ENCODE measurements at places on chromosomes 4 and X. TPM values are rescaled to one million over a fixed set of nuclear protein-coding genes. Genes with fewer than 3 reads are reported as not detected.
A peak's percentile ranks its signal among the peaks of the same experiment; 100 is the strongest.

MAGIX gene
- total RNA-seq = 4.7 TPM

CXCL6 gene
- total RNA-seq = 1.4 TPM

BTK gene
- 1.0 TPM for total RNA-seq

GAGE13 gene
- not detected for total RNA-seq

PRRG3 gene
- not detected for total RNA-seq

MAGEB17 gene
- total RNA-seq = not detected

SYN1 gene
- 0.16 TPM for total RNA-seq

WDR44 gene
- 12.0 TPM for total RNA-seq

RAB41 gene
- total RNA-seq = not detected

- no peak for ATAC-seq
These were observed 13.9 kb upstream of the MPP1 start for GRCh38 chrX:154818916-154819770.

- peak; percentile 60 for ATAC-seq
These were observed 110.3 kb upstream of the KIT start for GRCh38 chr4:54547299-54548097.

GRCh38 chr4:88953400-88953799, 103.6 kb downstream of the FAM13A start:
- no peak for ATAC-seq

- no peak for ATAC-seq
These were observed 56.0 kb downstream of the MED28 start for GRCh38 chr4:17670423-17670822.

DNA sequence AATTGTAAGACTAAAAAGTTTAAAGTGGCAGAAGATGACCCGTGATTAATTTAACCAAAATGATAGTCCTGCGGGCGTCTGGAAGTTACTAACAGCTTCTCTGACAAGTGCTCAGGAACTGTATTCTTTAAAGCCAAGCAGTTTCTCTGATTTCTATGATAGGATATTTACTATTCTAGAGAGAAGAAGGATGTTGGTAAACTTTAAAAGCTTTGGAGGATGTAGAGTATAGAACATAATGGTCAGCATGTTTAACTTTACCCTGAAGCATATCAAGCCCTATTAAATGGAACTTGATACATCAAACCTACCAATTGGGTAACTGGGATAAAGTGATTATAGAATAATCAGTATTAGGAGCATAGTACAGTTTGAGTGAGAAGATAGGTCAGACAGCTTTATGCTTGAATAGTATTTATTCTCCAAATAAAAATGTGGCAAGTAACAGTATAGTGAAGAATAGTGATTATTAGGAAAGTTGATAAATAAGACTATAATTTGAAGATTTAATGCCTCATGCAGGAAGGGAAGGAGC, 1.8 kb downstream of the STIM2 start:
- no peak for ATAC-seq

GRCh38 chr4:167955006-167955405, 137.3 kb upstream of the ANXA10 start:
- no peak for ATAC-seq

DNA sequence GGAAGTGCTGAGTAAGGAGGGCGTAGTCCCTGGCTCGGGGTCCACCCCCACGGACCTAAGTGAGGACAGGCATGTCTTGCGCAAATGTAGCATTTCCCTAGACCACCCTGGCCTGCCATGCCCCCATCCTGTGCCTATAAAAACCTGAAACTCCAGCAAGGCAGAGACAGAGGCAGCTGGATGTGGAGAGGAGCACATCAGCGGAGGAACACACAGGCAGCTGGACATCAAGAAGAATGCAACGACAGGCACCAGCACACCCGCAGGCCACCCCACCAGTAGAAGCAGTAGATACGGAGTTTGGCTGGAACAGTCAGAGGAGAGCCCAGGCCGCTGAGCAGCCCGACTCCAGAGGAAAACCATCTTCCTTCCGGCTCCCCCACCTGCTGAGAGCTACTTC, 345.9 kb downstream of the FSTL5 start:
- ATAC-seq = no peak

DNA sequence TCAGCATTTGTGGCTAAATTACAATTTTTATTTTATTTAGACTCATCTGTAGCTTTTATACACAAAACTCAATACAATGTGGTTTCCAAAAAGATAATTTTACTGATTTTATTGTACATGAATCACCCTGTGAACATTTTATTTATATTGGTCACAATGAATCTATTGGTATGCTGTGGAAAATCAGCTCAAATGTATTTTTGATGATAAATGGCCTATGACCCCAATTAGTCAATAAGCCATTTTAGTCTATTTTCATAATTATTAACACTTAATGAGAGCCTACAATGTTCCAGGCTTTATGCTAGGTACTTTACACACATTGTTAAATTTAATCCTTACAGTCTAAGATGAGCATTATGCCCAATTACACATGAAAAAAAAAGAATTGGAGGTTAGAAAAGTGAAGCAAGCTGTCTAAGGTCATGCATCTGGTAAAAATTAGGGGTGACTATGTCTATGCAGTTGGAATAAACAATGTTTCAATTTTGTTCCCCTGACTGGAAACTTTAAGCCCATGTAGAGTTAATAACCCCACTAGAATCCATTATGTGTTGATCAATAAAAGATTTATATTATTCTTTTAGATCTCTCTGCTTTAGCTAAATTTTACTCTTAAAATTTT, 344.7 kb downstream of the PABPC4L start:
- no peak for ATAC-seq
